Fibroblast of villous mesenchyme (primary cell): ENCODE measurements at places on chromosomes 6 and 20. TPM values are rescaled to one million over a fixed set of nuclear protein-coding genes. Genes with fewer than 3 reads are reported as not detected.

DNA sequence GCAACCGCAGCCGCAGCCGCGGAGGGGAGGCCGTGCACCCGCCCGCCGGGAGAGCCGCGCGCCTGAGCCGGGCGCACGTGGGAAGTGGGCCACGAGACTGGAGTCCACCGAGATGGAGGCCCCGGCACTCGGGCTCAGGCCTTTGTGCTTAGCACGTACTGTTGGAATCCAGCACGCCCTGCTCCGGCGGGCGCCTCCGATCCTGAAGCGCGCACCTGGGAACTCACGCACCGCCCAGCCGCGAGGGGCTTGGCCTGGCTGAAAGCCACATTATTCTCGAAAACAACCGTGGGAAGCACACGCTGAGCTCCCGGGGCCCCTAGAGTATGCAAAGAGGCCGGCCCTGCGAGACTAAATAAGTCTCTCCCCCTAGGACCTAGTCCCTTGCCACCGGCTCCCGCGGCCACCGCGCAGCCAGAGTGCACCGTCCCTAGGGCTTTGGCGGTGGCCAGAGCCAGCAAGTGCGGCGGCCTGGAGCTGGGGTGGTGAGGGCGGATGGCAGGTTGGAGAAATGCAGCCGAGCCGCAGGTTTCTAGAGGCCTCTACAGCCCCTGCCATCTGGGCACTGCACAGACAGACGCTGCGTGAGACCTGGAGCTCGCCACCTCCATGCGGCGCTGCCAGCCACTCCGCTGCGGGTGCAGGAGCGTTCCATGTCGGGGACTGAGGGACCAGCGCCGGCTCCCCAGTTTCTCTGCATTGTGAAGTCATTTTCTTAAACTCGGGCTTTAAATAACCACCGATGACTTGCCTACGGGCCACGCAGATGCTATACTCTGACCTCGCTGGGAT lies 42.0 kb upstream of the LY86 start:
- peak; percentile 11 for DNase-seq

DNA sequence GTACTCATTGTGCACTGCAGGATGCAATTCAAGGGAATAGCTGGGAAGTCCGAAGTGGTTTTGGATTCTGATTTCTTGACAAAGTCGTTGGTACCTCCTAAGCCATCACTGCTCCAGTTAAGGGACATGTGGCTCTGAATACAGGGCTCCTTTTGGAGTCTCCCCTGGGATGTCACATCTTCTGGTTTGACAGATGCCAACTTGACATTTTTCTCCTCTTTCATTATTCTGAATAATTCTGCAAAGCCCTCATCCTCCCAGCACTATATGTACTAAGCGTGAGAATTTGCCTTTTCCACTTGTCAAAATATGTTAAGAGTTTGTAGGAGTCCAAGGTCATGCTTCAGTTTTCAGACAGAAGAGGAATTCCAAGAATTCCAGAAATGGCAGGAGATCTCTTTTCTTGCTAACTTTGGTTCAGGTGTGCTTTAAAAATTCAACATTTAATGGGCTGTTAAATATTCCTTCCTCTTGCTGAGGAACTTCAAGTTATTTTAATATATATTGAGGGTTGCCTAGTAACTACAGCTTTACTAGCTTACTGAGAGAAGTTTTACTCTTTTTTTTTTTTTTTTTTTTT lies 38.7 kb downstream of the DOK5 start:
- no peak for DNase-seq

DNA sequence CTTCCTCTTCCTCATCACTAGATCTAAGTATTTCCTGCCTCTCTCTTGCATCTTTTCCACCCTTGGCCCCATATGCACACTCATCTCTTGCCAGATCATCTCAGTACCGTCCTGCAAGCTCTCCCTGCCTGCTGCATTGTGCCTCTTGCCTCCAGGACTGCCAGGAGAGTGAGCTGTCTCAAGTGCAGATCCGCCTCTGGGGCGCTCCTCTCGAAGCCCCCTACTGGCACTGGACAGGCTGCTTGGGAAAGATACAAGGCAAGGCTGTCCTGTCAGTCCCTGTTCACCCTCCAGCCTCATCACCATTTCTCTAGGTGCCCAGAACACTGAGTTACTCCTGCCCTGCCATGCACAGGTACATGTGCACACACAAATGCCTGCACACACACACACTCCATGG lies 10.2 kb downstream of the SYNDIG1 start:
- DNase-seq, result no peak

DNA sequence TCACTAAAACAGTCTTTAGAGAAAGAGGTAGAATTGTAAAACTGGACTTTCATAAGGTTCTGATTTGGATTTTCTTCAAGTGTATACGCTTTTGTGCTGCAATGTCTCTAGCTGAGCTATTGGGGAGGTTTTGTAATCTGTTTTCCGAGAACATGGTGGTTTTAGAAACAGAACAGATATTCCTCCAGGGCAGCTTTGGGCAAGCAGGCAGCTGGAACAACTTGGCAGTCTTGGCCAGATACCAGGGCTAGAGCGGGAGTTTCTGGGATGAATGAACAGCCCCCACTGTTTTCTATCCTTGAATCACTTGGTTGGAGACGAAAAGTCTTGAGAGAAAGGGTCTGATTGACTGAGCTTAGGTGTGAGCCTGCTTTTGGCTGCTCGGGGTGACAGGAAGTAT lies 17.1 kb upstream of the ARMC2 start:
- DNase-seq, result no peak

DNA sequence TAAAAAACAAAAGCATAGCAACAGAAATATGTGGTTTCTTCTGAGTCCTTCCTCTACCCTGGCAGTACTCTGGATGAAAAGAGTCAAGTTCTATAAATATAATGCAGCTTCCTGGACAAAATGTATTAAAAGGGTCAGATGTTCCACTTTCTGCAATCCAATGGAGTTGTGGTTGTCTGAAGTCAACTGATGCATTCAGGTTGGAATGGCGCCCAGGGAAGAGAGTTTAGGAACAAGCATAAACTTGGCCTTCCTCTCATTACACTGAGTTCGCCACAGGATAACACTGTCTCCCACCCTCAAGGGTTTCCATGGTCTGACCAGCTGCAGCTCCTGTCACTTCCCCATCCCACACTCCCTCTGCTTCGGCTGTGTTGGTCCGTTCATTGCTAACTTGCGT lies 66.4 kb downstream of the PLEKHG1 start:
- no peak for DNase-seq

NKAIN4 gene
- total RNA-seq, result not detected in 2 replicates

POU5F1 gene
- total RNA-seq, result not detected in 2 replicates
